ENCODE measurements at places on chromosomes 12 and 14.

DNA sequence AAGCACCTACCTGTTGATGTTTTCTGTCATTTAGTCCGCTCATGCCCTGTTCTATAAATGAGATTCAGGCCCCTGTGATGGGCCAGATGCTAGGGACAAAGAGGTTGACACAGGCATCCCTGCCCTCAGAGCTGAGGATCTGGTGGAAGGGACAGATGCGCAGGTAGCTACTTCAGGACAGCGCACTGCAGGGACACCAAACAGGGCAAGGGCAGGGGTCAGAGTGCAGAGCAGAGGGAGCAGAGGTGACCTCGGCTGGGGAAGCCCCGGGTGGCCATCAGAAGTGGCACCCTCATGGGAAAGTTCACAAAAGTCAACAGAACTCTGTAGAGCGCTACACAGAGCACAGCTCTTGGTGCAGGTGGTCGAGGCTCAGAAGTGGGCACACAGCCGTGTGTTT, 5.6 kb upstream of the PNMA1 start:
- no peak for DNase-seq

DNA sequence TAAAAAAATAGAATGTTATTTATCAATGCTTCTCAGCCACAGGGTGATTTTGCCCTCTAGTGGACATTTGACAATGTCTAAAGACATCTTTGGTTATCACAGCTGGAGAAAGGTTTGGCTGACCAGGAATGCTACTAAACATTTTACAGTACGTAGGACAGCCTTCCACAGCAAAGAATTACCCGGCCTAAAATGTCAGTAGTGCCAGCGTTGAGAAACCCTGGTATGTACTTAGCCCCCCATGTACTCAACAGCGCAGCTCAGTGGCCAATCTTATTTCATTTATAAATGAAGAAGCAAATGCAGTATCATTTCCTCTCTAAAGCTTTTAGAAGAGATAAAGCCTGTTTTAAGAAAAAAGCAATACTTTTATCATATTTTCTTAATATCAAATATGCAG, 5.8 kb downstream of the MARK3 start:
- DNase-seq = peak; percentile 32

DNA sequence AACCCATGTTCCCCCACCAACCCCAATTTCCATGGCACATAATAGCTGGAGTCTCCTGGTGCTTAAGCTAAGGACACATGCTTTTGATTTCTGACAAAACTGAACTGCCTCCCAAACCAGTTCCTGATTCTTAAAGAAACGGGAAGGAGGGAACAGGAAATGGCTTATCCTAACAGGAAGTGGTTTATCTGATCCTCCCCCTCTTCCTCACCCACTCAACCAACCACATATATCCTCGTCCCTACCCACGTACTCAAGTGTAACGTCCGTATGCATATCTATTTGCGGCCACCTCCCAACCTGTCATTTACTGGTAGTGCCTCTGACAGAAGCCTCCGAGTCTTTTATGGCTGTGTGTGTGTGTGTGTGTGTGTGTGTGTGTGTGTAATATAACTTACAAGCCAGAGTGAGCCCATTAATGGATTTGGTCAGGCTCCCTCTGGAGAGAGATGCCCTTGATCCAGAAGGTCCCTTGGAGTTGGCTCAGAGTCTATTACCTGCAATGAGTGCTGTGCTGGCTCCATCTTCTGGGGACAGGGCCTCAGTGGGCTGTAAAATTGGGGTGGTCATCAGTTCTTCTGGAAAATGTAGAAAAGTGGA, 7.7 kb downstream of the DAZAP2 start:
- DNase-seq = no peak

DNA sequence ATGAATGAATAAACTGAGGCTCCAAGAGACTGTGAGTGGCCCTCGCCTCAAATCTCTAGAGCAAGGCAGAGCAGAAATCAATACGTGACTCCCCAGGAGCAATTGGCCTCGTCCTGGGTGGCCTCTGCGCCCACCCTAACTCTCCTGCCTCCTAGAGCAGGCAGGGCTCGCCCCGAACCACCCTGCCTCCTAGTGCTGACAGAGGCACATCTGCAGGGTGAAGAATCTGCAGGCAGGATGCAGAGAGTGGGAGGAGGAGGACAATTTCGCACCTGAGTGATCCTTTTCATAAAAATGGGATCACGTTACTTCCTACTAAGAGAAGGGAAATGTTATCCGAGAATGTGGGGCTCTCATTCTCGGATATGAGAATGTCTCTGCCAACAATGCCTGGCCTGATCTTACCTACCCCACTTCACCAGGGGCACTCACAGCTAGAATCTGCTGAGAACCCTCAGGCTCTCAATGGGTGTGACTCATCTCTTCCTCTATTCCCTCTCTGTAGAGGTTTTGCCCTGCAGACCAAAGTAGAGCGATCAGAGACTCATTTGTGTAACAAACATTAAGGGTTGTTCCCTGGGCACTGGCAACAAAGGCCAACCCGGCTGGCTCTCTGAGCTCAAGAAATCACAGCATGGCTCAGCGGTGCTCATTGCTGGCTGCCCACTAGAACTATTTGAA, 61.7 kb upstream of the BCL2L14 start:
- peak; percentile 15 for DNase-seq

- no peak for DNase-seq
Measured at GRCh38 chr12:25975179-25975578, 16.7 kb downstream of the RASSF8 start.

- DNase-seq = no peak
Measured at GRCh38 chr12:124388038-124388671, 93.3 kb downstream of the RFLNA start.

DNA sequence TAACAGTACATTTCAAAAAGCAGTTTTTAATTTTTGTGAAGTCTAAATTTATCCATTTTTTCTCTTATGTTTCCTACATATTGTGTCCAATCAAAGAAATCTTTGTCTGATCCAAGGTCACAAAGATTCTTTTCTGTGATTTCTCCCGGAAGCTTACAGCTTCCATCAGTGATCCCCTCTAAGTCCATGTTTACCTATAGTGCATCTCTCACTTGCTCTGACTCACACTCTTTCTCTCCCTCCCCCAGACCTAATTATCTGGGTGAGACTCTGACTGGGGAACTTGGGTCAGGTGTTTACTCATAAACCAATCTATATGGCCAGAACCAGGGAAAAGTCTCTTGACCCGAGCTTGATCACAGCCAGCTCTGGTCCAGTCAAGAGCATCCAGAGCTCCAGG, 224.4 kb downstream of the SPTSSA start:
- DNase-seq = no peak

- no peak for DNase-seq
Measured at GRCh38 chr14:78721756-78722480, 551.7 kb downstream of the NRXN3 start.

GRCh38 chr12:123105211-123105826, 45.6 kb downstream of the PITPNM2 start:
- no peak for DNase-seq

DNA sequence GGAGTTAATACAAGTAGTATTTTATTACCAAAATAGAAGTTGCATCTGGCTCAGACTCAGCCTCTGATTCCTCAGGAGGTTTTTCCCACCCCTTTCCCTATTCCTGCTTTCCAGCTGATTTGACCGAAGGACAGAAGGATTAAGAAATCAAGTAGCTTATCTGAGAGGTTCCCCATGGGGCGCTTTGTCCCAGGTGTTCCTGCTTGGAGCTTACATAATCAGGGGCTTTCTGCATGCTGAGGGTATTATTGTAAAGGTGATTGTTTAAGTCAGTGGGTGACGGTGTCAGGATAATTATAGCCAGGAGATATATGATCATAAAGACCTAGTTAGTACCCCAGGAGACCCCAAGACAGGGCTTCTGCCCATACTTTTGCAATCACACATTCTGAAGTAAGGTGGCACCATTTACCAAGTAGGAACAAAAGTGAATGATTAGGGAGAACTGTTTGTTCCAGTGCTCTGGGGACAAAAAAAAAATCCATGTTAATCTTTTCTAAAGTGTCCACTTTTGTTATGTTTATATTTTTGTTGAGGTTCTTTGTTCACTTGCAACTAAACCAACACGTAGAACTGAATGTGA, 921.3 kb downstream of the NRXN3 start:
- DNase-seq = no peak

DNA sequence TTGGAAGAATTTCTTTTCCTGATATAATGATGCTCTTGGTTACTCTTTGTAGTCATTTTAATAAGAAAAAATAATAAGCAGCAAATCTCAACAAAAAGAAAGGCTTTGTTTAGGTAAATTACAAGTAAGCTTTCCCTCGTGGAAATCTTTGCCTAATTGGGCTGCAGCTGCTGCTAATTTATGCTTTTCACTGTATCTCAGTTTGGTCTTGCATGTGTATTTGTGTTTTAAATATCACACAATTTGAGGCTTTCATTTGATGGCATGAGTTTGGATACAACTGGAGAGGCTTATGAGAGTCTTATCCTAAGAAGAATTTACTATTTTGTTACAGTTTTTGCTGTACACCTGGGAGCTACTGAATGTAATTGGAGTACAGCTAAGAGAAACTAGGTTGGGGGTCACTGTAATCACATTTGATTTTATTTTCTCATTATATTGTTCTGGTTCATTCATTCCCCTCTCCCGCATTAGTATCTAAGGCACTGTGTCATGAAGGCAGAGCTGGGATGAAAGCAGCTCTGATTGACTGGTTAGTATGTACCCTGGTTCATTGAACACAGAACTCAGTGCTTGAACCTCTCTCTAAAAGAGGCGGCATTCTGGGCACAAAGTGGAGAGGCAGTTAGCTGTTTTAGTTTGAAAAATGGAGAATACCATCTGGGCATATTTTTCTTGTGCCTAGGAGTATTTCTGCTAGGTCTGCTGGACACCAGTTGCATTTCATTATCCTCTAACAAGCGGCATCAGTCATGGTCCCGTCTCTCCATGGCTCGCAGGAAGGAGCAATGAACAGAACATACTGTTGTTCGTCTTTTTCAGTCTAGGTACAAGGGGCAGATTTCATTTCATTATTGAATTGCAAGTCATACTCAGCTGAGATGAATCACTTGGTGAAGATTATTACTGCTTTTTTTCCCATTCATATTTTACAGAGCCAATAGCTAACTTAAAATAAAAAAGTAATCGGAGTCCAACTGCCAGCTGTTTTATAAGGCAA, 118.0 kb upstream of the TMEM260 start:
- DNase-seq = no peak

DNA sequence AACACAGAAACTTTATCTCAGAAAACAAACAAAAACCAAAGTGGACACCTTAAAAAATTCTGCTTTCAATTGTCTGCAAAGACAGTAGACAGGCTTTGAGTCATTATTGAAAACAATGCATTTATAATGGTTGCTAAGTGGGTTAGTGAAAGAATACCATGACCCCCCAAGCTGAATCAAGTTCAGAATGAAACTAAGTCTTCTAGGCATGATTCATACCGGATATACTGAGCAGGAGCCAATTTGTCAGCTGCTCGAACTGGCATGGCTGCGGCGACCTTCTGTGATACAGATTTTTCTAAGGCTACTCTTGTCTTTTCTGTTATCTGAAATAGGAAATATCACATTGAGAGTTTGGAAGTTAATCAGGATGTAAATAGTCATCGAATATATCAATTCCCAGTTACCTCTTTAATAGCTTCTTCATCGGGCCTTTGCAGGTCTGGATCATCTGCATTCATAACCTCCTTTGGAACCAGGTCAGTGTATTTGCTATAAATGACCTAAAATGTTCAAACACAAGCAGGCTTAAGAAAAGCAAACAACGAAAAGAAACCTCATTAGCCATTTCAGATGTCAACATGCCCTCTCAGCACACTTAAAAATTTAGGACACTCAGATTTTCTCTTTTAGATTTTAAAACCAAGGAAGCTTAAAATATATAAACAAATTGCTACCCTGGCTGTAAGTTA, 22.3 kb downstream of the SNW1 start:
- no peak for DNase-seq

DNA sequence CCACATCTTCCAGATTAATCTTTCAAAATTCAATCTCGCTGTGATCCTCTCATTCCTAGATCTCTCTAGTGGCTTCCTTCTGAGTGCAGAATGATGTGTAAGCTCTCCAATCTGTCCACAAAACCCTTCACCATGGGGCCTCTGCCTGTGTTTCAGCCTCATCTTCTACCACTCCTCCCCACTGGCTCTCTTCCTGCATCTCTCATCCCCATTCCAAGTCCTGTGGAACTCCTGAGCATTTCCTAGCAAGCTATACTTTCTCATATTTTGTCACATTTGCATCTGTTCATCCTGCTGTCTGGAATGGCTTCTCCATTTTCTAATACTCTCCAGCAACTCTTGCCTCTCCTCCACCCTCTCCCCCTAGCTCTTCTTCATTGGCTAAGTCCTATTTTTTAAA, 242.0 kb upstream of the DAAM1 start:
- DNase-seq = no peak

DNA sequence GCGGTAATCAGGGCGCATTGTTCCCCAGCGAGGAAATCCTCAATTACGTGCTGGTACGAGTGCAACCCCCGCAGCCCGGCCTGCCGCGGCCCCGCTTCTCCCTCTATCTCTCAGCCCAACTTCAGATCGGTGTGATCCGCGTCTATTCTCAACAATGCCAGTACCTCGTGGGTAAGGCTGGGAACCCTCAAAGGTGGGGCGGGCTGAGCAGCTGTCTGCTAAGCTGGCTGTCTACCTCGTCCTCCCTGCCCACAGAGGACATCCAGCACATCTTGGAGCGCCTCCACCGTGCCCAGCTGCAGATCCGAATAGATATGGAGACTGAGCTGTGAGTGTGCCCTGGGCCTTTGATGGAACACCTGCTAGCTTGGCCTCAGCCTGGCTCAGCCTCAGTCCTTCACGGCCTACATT, 996 bp downstream of the REC8 start:
- DNase-seq = no peak

GRCh38 chr12:92068459-92068858, 77.2 kb downstream of the BTG1 start:
- DNase-seq = no peak

GRCh38 chr12:82931349-82932116, 244.8 kb downstream of the TMTC2 start:
- DNase-seq = no peak

- no peak for DNase-seq
Measured at GRCh38 chr12:121970581-121971300, 50.9 kb upstream of the BCL7A start.

GRCh38 chr14:102819176-102819628, 42.0 kb downstream of the TRAF3 start:
- peak; percentile 34 for DNase-seq

- no peak for DNase-seq
Measured at GRCh38 chr14:61484031-61484430, 162.7 kb downstream of the PRKCH start.

DNA sequence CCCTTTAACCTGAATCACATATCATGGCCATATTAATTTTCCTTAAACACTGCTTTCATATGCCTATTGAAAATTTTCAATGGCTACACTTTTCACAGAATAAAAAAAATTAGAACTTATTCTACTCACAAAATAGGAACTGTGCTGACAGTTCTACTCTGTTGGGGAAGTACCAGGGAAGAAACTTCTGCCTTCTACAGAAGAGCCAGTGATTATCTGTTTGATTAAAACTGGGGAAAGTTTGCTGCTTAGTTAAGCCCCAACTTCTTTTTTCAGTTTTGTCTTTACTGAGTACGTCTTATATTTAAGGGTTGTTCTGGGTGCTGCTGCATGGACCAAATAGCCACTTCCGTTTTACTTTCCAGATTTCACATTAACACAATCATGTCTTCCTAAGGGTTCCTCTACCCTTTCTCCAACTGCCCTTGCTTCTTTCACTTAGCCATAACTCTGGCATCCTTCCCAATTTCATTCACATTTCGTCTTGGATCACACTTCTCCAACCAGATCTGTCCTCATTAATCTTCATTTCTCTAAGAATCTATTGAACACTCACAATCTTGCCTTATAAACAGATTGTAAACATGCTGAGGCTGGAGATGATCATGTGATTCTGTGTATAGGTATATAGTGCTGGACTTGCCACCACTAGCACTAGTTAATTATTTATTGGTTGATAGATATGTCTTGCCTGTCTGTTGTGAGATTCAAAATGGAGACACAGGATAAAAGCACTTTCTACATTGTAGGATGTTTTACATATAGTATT, 1.9 kb upstream of the SEL1L start:
- no peak for DNase-seq

Data from CD8-positive, alpha-beta T cell (primary cell).